ENCODE measurements at places on chromosomes 6 and 20.

- no peak for DNase-seq
Measured at GRCh38 chr6:33168284-33168601, 24.0 kb downstream of the COL11A2 start.

DNA sequence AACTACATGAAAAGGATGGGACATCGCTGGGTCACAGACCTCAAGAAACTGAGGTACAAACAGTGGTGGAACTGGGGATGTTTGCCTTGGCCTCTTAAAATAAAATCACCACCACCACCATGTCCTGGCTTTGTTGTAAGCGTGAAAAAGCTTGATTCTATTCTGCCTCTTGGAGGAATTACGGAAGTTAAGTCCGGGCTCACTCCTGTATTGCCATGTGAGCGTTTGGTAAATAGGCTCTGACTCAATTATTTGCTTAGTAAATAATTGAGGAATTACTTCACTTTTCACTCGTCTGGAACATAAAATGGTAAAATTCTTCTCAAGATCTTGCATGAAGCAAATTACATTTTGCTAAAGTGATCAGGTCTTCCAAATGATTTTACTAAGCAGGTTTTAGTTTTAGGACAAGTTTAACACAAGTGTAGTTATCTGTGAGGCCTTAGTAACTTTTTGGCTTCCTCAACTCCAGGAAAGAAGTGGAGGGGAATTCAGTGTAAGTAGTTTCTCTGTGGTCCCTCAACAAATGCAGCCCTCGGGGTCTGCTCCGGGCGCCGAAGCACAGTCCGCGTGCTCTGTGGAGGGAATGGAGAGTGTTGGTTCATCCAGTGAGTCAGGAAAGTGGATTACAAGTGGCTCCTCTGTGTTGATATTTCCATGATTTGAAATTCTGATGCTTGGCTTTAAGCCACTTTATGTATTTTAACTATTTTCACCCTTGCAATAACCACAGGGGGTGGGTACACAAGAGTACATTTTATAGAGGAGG is 23.8 kb downstream of the IYD start:
- DNase-seq = no peak

DNA sequence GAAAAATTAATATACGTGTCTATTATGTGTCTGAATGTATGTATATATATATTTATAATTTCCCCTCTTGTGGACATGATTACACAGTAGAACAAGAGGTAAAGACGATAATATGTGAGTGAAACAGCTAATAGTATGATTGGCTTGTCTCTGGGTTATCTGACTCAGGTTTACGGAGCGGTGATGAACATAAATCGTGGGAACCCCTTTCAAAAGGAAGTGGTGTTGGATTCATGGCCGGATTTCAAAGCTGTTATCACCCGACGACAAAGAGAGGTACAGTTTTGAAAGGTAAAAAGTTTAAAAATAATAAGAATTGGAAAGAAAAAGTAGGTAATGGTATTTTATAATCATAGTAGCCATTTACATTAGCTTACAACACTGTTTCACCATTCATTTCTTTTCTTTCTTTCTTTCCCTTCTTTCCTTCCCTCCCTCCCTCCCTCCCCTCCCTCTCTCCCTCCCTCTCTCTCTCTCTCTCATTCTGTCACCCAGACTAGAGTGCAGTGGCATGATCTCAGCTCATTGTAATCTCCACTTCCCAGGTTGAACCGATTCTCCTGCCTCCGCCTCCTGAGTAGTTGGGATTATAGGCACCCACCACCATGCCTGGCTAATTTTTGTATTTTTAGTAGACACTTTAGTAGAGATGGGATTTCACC is 15.9 kb downstream of the GLYATL3 start:
- no peak for DNase-seq

GRCh38 chr6:122861594-122861993 is 72.5 kb downstream of the SMPDL3A start:
- DNase-seq = no peak
